ENCODE measurements at places on chromosomes 1 and 21.

DNA sequence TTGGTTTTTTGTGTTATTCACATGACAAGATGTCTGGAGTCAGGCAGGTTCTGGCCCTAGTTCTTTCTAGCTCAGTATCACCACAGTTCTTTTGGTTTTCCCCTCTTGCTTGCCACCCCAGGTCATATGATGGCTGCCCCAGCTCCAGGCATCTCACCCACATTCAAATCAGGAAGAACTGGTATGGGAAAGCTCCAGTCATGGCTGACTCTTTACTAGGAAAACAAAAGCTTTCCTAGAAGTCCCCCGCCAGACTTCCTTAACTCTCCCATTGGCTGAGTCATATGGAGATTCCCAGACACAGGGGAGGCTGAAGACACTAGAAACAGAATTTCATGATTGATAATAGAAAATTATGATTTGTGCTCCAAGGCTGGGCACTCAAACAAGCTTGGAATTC, 22.1 kb upstream of the EYA3 start:
- no peak for DNase-seq

DNA sequence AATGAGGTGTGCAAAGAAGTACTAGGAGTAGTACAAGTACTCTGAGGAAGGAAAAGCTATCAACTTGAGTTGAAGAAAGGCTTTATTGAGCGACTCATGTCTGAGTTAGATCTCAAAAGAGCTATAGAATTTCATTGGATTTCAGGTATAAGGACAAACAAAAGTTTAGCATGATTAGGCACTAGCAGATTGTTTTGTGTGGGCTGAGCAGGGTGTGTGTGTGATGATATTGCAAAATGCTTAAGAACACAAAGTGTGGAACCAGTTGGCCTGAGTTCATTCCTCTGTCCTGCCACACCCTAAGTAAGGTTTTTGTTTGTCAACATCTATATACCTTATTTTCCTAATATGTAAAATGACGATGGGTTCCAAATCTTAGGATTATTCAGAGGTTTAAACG, 158.9 kb downstream of the KCNK2 start:
- DNase-seq: no peak

DNA sequence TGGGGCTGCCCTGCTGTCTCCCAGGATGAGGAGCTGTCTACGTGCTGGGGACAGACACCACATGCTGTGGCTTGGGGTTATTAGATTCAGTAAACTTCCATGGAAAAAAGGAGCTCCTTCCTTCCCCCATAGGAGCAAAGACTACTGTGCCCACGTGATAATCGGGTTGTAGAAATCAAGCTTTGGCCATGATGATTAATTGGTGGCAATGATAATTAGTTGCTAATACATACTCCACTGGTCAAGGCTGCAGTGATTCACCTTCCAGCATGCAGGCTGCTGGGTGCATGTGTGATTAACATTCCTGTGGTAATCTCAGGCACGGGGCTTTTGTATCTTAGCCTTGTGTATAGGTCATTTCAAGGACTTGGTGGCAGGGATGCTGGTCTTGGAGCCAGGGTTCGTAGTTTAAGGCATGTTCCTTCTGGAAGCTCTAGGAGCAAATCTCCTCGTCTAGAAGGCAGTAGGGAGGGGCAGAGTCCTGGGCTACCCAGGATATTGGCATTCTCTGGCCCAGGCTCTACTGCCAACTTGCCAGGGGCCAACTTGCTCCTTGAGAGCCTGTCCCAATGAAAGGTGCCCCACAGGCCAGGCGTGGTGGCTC, 41.4 kb downstream of the TMCO4 start:
- DNase-seq: no peak

DNA sequence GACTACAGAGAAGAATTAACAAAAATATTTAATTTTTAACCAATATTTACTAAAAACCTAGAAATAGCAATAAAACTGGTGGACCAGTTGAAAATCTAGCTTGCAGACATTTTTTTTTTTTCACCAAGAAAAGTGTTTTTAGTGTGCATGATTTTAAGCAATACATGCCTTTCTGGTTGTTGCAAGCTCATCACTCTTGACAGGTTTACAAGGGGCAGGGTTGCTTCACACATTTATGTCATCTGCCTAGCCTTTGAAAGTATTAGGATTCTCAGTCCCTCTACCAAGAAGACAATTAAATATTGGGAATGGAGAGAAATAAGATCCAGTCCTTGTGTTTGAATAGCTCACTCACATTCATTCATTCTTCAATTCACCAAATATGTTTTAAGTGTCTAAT, 53.8 kb upstream of the LYPLAL1 start:
- no peak for DNase-seq

- no peak for DNase-seq
These were observed 75.4 kb downstream of the SLC35A3 start for GRCh38 chr1:100045206-100045605.

All from nephron progenitor cell (in vitro differentiated cells).